Left cardiac atrium (tissue), 4 donors: ENCODE measurements at places on chromosomes 1 and 21.
A peak's percentile ranks its signal among the peaks of the same experiment; 100 is the strongest.

- DNase-seq: peak; percentile 47
Observed at GRCh38 chr1:37477198-37477931, 3.0 kb downstream of the ZC3H12A start.

DNA sequence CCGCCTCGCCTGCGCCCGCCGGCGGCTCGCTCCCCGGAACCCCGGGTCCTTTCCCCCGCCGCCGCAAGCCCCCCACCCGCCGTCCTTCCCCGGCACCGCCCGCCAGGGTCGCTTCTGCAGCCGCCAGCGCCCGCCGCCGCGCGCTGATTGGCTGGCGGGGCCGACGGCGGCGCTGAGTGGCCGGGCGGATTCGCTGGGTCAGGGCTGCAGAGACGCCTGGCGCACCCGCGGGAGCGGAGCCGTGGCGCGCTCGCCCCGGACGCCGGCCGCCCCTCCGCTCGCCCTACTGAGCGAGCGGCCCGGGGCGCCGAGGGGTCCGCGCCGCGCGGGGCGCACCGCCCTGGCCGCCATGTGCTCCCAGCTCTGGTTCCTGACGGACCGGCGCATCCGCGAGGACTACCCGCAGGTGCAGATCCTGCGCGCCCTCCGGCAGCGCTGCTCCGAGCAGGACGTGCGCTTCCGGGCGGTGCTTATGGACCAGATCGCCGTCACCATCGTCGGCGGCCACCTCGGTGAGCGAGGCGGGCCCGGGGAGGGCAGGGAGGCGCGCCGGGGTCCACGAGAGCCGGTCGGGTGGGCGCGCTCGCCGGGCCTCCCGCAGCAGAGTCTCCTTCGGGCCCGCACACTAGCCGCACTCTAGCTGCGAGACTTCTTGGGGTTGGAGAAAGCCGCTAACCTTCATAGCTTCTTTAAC, at the start of gene RIMKLA:
TSS of gene RIMKLA (plus strand) at position 207 of the 694 bp plus-strand sequence. CDS start at position 350, 143 bp downstream.
- DNase-seq: peak; percentile 72

DNA sequence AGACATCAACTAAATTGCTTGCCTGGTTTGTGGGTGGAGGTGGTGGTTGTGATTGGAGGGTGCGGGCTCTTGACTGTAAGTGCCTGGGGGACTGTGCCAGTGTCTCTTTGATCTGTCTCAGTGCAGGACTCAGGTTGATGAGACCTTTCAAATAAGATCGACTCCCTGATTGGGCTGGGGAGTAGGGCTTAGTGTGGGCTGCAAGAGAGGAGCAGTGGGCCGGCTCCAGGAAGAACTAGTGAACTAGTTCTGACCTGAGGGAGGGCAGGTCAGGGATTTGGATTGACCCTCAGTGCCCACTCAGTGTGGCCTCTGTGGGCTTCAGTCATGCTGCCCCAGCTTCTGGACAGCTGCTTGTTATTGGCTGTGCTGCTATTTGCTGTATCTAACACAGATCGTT, 130.6 kb upstream of the CACNA1E start:
- no peak for DNase-seq

DNA sequence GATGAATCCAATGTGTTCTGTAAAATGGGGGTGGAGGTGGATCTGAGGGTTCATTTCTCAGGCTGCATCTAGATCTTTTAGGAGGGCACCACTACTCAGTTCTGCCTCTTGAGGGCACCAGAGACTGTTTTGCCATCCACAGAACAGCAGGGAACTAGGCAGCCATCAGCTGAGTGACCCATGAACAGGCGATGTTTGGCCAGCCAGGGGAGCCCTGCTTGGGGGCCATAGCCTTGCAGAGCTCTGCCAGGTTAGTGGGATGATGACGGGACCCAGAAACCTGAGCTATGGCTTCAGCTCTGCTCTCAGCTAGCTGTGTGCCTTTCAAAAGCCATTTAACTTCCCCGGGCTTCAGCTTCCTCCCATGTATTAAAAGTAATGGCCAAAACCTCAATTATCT, 13.4 kb upstream of the NOS1AP start:
- DNase-seq: peak; percentile 56

DNA sequence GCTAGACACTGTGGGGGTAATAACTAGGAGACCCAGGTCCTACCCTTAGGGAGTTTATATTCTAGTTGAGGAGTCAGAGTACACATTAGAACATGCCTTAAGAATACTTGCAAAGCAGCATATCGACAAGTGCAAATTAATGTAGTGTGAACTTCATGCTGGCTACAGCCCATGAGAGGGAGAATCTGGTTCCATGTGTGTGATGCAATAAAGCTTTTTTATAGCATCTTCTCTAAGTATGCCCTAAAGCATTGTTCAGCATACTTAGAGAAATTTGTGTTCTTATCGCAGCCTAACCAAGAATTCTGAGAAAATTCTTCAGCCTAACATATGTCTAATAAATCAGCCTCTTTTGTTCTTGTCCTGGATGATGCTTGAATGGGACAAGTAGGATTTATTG, 95.5 kb downstream of the SDCCAG8 start:
- DNase-seq: no peak

- DNase-seq: no peak
Observed at GRCh38 chr1:25445993-25446538, 15.4 kb downstream of the MACO1 start.

DNA sequence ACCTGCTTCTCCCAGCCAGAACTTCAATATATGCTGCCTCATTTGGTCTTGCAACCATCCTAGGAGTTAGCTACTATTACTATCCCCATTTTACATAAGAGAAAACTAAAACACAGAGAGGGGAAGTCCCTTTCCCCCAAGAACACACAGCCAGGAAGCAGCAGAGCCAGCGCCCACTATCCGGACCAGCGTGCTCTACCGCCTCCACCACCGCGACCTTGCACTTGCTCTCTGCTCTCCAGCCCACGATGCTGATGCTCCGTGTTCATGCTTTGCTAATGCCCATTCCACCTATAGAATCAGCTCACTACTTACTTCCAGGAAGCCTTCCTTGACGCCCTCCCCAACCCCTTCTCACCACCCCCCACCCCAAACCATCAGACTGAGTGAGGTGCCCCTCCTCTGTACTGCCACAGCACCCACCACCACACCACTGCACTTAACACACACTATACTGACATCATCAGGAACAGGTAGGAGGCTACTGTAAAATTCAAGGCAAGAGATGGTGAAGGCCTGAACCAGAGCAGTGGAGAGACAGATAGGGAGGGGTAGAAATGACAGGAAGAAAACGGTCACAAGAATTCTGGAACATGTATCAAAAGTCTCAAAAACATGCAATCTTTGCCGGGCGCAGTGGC, 9.4 kb downstream of the TMEM53 start:
- no peak for DNase-seq

DNA sequence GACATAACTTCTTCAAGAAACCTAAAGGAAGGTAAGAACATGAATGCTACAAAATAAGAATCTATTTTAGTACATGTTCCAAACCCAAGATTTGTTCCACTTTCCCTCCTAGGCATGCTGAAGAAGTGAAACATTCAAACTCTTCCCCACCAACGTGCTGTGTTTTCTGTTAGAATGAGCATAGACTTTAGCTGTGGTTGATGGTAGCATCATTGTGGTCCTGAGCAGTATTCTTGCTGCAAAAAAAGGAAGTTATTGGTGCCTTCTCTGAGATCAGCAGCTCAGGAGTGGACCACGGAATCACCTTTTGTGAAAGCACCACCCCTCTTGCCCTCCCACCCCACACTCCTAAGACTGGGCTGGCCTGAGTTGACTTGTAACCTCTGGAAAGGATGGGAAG, 100.4 kb upstream of the POGK start:
- DNase-seq: no peak

DNA sequence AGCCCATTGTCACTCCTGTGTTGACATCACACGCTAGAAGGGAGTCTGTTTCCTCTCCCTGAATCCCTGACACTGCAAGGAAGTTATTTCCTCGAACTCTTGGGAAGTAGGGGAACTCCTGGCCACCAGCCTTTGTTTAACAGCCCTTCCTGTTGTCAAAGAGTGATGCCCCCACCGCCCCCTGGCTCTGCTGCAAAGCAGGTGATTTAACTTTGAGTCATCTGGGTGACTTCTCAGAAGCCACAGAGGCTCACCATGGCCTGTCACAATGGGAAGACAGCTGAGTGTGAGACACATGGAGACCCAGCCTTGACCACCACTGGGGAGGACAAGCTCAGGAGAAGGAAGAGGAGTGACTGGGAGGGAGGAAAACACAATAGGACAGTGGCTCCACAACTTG, 182.8 kb downstream of the PSMG1 start:
- no peak for DNase-seq

GRCh38 chr1:1986451-1987141, 17.0 kb downstream of the CFAP74 start:
- no peak for DNase-seq

GRCh38 chr1:193123751-193124150, 1.9 kb downstream of the CDC73 start:
- DNase-seq: no peak

GRCh38 chr1:3795453-3796214, 664 bp downstream of the LRRC47 start:
- DNase-seq: no peak

- no peak for DNase-seq
Observed at GRCh38 chr1:118115567-118116295, 69.3 kb downstream of the SPAG17 start.

DNA sequence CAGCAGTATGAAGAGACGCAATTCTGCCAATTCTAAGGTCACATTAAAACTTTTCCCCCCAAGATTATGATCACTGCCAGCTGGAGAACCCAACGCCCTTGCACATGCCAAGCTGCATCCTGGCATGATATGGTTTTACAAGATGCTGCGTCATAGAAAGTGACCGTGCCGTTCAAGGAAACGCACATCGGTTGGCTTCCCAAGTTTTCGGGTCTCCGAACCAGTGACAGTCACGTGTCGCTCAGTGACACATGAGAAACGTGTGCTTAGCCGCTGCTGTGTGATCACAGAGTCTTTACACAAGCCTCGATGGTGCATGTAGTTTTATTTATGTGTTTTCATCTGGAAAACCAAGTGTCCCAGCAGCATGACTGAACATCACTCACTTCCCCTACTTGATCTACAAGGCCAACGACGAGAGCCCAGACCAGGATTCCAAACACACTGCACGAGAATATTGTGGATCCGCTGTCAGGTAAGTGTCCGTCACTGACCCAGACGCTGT, 7.4 kb downstream of the SMIM1 start:
- peak; percentile 7 for DNase-seq

DNA sequence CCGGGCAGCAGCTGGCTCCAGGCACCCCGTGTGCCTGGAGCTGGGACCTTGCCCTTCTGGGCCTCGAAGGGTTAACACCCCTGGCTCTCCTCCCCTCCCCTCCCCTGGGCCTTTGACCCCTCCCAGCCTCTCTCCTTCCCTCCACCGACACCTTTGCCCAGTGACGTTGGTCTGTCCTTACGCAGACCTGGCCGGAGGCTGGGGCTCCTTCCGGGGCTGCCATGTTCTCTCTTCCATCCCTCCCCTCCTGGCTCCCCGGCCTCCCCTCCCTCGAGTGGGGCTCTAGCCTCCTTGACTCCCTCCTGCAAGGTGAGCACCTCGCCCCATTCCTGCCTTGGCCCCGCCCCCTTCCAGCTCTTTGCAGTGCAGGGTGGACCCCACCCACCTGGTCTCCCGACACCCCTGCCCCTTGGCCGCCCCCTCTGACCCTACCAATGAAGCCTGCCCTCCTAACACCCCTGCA, at the start of gene TMEM82:
TSS of gene TMEM82 (plus strand) at position 161 of the 463 bp plus-strand sequence. CDS start at position 222, 61 bp downstream.
- peak; percentile 26 for DNase-seq

DNA sequence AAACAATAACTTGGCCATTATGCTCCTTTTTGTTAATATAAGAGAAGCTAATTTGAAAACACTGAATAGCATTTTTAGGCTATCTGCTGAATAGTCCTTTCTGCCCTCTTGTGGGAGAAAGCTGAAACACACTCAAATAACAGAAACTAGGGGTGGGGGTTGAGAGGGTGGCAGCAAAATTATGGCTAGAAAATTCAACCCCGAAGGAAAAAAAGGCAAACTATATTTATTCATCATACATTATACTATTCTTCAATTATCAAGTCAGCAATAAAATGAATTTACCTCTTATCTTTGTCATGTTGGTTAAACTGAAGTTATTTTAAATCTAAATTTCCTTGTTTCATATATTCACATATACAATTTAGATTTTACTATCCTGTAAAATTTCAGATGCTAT, 255.9 kb downstream of the FAF1 start:
- DNase-seq: no peak

DNA sequence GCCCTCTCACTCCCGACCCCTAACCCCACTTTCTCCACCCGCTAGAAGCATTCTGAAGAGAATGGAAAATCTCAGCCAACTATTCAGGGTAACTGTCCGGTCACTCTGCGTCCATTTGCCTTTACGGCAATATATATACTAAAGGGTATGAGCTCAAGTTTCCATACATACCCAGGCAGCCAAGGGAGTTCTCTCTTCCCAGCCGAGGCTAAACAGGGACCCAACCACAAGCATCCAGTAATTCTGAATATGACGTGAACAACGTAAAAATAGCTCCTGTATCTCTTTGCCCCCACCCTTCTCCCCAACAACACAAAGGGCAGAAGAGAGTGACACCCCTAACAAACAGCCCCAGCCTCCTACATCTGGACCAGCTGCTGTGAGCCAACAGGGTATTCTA, 67.7 kb downstream of the SSBP3 start:
- no peak for DNase-seq

- DNase-seq: no peak
Observed at GRCh38 chr1:159675046-159675445, 39.3 kb downstream of the CRP start.

DNA sequence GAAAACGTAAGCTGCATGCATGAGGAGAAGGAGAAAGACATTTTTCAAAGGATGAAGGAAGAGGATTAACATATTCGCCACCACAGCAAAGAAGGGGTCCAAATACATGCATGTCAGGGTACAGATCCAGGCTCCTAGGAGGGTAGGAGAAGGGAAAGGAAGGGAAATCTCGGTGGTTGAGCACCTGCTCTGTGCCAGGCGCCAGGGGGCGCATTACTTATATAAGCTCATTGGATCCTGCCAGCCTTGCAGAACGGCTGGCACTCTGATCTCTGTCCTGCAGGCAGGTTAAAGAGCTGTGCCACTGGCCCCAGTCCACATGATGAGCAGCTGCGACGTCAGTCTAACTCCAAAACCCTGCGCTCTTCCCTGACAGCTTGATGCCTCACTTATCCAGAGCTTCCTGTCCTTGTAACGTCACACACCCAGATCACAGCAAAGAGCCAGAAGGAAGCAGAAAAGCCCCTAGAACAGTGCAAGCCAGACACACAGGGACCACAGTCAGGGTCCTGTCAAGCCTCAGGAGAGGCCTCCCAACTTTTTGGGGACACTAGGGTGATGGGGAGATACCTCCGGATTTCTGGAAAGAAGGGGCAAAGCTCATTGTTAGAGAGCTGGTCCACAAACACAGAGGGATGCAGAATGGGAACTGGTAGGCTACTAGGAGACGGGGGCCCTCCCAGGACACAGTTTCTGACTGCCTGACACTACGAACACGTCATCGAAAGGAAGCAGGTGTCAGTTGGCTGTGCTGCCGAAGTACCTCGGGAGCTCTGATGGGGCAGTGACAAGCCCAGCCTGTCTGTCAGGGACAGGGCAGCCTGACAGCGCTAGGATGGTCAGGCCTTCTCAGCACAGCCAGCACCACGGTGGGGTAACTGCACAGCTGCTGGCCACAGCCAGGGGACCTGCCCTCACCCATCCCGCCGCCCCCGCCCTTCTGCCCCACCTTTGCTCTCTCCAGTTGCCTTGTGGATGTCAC, 99.1 kb downstream of the BEND5 start:
- DNase-seq: peak; percentile 68
